GM23338 (cell line): ENCODE measurements at places on chromosomes 2 and 18.

DNA sequence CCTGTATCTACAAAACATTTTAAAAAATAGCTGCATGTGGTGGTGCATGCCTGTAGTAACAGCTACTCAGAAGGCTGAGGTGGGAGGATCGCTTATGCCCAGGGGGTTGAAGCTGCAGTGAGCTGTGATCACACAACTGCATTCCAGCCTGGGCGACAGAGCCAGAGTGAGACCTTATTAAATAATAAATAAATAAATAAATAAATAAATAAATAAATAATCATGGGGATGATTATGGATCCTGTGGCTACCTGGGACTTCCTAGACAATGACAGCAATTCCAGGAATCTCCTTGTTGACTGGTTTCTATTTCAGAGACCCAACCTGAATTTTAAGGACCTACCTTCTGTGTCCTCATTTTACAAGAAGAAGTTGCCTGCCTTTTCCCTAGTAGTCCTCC is 91.5 kb downstream of the KCTD18 start:
- DNase-seq = no peak

GRCh38 chr2:49175831-49176230 is 21.5 kb upstream of the FSHR start:
- no peak for DNase-seq

- DNase-seq = no peak
Measured at GRCh38 chr18:49767111-49768050, 46.0 kb downstream of the ACAA2 start.

- DNase-seq = no peak
Measured at GRCh38 chr18:55838841-55839240, 250.8 kb upstream of the TCF4 start.

DNA sequence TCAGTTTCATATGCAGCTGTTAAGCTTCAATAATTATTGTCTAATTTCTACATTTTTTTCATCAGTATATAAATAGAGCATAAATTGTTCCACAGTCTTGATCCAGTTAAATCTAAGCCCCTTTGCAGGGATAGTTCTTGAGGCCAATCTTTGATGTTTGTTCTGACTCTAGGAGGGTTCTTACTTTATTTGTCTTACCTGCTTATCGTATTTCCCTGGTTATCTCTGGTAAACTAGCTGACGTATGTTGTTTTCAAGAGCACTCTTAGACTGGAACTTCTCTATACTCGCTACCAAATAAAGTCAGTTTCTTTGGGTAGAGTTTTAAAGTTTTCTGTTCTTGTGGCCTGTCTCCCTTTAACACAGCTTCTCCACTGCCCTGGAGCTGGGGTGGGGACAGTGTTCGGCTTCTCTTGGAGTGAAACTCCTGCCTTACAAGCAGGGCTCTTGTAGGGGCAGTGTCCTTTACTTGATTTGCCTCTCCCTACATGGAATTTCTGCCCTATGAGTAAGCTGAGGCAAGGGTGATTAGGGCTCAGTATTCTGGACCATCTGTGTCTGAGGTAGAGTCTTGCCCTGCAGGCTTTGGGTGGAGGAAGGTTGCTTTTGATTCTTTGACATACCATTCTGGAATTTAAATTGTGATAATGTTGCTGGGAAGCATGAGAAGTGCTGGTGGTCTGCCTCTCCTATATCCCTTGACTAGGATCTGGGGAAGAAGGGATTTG is 90.3 kb downstream of the PTPN4 start:
- DNase-seq = no peak

DNA sequence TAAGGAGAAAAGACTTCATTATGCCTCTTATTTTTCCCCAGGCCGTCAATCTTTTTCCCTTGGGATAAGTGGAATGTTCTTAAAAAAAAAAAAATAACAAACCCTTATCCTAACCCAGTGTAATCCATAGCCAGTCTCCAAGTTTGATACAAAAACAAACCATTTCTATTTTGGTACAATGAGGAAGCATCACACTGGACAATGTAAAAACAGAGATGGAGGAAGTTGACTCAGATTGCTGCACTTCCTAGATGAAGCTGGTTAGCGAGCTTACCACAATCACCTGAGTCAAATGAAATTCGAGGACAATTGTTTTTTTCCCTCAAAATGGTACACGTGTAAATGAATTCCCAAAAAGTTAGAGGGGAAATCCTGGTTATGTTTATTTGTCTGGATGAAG is 259.7 kb downstream of the TCF4 start:
- DNase-seq = no peak

DNA sequence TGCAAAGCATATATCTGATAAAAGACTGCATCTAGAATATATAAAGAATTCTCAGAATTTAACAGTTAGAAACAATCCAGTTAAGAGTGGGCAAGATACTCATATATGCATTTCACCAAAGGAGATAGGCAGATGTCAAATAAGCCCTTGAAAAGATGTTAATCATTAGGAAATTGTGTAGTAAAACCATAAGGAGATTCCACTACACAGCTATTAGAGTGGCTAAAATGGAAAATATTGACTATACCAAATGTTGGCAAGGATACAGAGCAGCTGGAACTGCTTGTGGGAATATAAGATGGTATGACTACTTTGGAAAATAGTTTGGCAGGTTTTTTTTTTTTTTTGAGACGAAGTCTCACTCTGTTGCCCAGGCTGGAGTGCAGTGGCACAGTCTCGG is 59.5 kb downstream of the CAB39 start:
- DNase-seq = no peak
